Stimulated activated CD4-positive, alpha-beta T cell treated with anti-CD3 and anti-CD28 coated beads, TNF-alpha, amount 100 ng/mL, for 24 hours (primary cell): ENCODE measurements at places on chromosomes 2 and 18.
A peak's percentile ranks its signal among the peaks of the same experiment; 100 is the strongest.

DNA sequence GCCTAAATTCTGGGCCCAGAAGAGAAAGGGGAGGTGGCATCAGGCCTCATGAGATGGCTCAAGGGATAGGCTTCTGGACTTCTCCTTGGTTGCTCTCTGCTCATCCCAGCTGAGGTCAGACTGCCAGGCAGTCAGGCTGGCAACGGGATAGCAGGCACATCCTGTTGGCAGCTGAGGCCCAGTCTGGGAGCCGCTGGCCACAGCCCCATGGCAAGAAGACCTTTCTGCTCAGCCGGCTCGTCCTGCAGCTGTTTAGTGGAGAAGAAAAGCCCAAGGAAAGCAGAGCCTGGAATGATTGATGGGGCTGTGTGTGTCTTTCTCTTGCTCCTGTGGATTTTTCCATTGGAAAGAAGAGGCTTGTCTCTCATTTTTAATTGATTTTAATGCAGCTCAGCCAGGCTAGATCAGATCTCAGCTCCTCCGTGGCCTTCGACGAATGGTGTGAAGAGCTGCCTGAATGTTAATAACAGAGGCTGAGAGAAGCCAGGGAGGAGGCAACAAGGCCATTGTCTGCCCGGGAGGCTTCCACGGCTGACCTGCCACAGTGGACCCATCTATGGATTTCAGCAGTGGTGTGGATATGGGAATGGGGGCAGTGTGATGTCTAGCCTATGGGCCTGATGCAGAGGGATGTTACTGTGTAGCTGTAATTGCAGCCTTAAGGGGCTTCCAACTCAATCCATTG is 99.5 kb downstream of the HS1BP3 start:
- DNase-seq = no peak

- DNase-seq = no peak
Observed at GRCh38 chr18:23196119-23197007, 61.1 kb downstream of the CABLES1 start.

DNA sequence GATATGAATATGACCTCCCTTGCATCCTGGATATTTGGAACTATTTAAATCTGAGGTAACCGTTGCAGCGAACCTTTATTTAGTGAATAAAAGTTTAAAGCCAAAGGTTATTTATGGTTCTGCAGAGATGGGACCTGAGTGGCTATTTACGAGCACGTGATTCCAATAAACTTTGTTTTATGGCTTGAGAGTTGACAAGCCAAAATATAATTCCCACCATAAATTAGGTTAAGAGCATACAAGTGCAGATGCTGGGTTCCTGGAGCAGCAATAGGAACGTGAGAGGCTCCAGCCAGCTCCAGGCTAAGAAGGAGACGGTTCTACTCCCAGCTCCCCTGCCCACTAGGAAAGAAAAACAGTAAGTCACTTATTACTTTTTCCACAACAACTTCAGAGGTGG is 5.2 kb upstream of the HOXD4 start:
- no peak for DNase-seq

DNA sequence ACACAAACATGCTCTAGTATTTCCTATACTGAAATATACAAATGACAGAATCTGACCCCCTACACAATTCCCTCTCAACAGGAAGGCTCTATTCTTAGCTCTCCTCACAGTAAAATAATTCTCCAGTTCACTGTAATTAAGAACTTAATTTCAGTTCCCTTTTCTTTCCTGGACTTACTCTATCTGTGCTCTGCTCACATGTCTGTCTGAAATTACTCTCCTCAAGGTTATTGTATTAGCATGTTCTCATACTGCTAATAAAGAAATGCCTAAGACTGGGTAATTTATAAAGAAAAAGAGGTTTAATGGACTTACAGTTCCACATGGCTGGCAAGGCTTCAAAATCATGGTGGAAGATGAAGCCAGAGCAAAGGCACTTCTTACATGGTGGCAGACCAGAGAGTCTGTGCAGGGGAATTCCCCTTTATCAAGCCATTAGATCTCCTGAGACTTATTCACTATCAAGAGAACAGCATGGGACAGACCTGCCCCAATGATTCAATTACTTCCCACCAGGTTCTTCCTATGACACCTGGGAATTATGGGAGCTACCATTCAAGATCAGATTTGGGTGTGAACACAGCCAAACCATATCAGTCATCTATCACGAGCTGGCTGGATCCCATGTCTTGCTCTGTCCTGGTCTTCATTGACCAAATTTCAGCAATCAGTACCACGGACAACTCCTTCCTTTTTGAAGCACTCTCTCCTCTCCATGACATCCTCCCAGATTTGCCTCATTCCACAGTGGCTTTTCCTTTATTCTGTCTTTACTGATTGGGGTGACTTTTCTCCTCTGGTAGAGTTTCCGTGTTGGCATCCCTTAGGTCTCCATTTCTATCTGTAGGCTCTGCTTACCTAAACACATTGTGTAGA is 110.9 kb downstream of the GALR1 start:
- DNase-seq = no peak

- peak; percentile 50 for DNase-seq
Observed at GRCh38 chr2:126657148-126657635, 1.2 kb downstream of the GYPC start.

- DNase-seq = no peak
Observed at GRCh38 chr2:216845426-216845825, 14.4 kb downstream of the TNP1 start.

- no peak for DNase-seq
Observed at GRCh38 chr2:168971261-168971660, 59.9 kb downstream of the ABCB11 start.

DNA sequence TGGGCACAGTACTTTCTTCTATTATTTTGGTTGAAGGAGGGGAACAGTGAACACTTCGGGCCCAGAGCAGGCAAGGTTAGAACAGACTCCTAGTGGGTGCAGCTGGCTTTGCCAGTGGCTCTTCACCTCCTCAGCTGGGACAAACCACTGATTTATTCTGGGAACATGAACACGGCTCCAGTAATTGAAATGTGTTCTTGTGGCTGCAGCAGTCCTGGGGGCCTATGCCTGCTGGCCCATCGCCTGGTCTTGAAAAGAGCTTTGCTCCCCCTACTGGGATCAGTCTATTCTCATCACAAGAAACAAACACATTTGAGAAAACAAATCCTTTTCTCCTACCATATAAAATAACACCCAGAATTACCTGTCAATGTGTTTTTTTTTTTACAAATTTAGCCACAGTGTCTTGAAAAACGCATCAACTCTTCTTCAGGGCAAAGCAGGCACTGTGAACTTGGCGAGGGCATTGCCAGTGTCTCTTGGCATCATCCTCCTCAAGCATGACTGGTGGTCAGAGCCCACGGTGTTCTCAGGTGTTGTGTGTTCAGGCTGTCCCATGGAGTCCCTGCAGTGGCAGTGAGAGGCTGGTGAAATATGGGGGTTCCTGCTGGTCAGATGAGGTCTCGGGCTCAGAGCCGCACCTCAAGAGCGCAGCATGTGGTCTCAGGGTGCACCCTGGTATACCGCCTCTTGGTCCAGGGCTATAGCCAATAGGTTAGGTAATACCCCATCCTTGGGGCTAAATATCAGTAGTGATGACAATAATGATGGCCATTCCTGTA is 51.3 kb downstream of the RNF144A start:
- no peak for DNase-seq

GRCh38 chr2:10004401-10004800 is 38.9 kb upstream of the KLF11 start:
- DNase-seq = no peak

GRCh38 chr2:148721520-148721931 is 77.0 kb downstream of the EPC2 start:
- no peak for DNase-seq

DNA sequence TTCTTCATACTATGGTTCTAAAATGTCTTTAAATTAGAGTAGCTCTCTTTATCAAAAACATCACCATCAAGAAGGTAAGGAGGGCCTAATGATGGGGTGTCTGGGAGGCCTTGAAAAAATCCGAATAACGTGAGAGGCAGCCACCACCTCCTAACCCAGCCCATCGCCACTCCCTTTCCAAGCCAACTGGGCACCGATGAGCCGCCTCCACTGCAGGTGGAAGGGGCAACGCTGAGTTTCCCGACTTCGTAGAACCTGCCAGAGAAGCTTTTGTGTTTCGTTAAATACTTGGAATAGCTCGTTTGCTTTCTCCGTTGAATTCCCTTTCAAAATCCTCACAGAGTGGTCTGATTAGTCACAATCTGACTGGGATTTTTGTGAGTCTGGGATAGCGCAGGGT is 22.0 kb upstream of the RPL31 start:
- DNase-seq = no peak

GRCh38 chr18:38386146-38386545 is 820.5 kb upstream of the CELF4 start:
- no peak for DNase-seq

GRCh38 chr2:189049709-189050164 is 75.6 kb downstream of the COL3A1 start:
- DNase-seq = no peak

DNA sequence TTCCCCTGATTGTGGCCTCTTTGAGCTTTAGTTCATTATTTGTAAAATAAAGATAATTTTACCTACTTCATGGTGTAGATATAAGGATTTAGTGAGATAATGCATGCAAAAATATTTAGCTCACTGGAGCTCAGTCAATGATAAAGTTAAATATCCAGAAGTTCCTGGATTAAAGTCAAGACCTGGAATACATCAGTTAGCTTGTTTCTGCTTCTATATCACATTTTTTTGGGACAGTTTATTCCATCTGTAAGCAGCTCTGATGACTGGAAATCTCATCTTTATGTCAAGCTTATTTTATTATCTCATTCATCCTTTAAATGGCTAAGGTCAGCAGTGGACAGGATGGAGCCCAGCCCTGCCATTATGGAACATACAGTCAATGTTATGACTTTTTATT is 152.0 kb downstream of the EVA1A start:
- DNase-seq = no peak

- no peak for DNase-seq
Observed at GRCh38 chr2:174774886-174775285, 10.6 kb upstream of the CHRNA1 start.

DNA sequence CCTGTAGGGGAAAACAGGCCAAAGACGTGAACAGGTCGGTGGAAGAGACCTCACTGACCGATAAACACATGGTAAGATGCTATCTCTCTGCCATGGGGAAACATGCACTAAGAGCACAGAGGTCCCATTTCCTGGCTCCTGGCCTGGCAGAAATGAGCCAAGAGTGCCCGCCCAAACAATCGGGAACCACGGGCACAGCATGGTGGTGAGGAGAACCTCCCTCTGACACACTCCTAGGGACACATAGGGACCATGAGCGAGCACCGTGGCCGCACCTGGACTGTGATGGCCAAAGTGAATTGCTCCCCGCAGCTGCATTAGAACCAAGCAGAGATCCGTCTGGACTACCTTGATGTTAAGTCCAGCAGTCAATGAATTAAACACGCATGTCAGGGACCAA is 11.1 kb downstream of the HS6ST1 start:
- DNase-seq = no peak

- no peak for DNase-seq
Observed at GRCh38 chr2:33933203-33933602, 334.1 kb upstream of the FAM98A start.

DNA sequence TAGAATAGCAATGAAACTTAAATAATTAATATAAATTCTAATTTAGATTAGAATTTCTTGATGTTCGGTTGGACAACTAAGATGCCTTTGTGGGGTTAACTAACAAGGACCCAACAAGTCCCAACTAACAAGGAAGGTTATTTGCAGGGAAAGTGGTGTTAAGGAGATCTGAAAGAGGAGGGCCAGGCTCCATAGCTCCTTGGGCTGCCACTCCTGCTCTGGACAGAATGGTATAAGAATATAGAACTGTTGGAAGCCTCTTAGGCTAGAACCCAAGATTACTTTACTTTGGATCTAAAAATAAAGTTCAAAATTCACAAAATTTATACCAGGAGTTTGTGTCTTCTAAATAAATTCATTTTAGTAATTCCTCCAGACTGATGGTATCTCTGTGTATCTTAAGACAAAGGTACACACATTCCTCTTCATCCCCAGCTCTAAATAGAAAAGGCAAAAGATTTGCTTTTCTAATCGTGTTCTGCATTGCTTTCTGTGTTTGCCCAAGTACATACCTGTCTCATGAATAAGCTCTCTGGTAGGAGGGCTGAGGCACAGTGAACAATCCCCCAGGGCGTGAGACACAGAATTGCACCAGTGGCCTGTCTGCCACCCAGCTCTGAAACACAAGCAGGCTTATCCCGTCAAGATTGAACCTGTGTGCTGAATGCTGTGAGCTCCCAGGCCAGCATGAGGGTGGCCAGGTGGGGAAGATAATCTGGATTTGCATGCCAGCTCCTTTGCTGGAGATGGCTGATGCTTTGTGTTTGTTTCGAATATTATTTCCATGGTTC is 176.0 kb downstream of the ACKR3 start:
- no peak for DNase-seq

DNA sequence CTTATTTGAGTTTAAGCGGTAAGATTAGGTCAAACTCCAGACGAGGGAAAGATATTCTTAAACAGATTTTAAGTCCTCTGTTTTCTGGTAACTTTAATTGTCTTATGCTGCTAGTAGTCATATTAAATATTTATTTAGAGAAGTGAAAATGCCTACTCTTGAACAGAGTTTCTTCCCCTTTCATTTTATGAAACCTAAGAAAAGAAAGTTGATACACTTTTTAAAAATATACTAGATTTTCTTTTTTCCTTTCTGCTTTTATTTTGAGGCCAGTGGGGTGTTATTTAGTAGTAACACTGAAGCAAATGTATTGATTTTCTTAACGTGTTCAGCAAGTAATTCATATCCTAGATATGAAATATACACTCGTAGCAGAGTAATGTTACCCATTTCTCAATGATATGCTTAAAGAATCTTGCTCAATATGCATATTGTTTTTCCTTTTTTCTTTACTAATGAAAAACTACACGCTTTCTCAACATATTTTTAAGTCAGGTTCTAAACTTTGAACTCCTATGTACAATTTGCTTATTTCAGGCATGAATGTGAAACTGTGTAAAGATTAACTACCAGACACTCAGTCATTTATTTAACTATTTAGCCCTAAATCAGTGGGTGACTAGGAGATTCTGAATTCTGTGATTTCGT is 691 bp downstream of the KYNU start:
- no peak for DNase-seq

DNA sequence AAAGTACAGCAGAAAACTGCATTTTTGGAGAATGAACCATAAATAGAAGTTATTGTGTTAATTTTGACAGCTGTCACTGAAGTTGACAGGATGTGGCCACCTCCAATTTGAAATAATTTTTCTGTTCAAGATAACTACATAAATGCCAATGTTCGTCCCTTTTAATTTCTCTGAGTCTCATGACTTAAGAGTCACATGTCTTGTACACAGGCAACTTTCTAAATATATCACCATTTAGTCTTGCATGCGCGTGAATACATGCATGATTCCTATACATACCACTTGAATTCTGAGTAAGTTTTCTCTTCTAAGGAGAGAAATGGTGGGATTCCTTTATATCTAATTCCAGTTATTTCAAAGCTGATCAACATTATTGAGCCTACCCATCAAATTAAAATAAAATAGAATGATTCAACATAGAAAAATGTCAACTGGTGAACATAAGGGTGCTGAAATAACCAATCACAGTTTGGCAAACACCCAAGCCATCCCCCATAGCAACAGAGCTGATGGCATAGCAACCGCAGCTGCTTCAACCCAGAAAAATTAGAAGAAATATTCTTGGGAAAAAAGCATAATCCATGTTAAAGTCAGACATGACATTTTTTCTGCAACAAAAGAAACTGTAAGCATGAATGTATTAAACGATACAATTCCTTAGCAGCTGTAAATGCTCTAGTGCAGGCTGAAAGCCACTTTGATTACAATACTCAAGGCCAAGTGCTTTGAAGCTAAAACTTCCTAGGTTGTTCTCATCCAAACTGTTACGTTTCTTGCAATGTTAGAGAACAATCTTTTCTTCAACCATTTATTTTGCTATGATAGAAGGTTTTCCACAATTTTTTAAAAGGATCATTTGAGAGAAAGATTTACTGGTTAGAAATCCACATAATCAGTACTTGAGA is 282.7 kb downstream of the DLGAP1 start:
- DNase-seq = no peak
